Effector CD4-positive, alpha-beta T cell (primary cell): ENCODE measurements at places on chromosomes 6 and 20.

- no peak for DNase-seq
These were observed 104.0 kb downstream of the EYA2 start for GRCh38 chr20:46998477-46999240.

DNA sequence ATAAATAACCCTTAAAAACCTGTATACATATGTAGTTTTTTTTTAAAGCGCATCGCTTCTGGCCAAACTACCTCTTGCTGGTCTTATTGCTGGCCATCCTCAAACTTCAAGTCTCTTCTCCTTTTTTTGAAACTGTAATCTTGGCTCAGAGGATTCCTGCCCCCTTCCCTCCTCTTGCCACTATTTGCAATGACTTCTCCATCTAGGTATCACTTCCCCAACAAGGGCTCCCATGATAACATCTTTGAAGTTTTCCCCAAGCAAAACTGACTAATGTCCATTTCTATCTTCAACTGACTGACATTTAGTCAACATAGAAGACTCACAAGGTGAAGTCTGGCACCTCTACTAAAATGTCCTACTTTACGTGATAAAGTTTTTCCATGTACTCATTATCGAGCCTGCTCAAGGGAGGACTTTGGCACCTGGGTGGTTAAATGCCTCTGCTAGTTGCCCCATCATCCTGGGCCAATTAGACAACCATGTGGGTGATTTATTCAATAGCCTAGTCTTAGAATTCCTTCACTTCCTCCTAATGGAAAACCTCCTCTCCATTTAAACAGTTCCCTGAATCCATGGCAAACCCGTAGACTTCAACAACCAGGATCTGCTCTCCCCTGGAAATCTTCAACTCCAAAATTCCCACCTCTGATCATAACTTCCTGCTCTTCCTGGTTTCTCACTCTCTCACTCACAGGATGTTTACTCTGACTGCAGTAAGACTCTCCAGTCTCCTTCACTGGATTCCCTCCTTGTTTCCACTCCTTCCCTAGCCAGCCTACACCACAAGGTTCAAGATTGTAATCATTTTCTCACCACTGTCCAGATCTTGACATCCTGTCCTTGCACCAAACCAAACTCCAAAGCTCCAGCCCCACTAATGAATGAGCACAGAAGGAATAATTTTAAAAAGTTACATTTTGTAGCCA, 9.4 kb upstream of the PLAGL1 start:
- no peak for DNase-seq

GRCh38 chr20:18191306-18191705, 53.6 kb downstream of the KAT14 start:
- DNase-seq, result no peak

- no peak for DNase-seq
These were observed 78.0 kb downstream of the FGD2 start for GRCh38 chr6:37083243-37084138.

- DNase-seq, result peak; percentile 55
These were observed 8.8 kb upstream of the VSX1 start for GRCh38 chr20:25090492-25091429.
